ENCODE measurements at places on chromosomes 3 and 15. TPM values are rescaled to one million over a fixed set of nuclear protein-coding genes. Genes with fewer than 3 reads are reported as not detected.

Gene MYO5C
- 0.19 TPM for total RNA-seq

Gene RAF1
- 142 TPM for total RNA-seq

Gene APH1B
- 27.0 TPM for total RNA-seq

Gene GOLIM4
- total RNA-seq = 0.66 TPM

Gene AMOTL2
- not detected for total RNA-seq

Gene BNC1
- total RNA-seq = not detected

Gene GLT8D1
- 41.0 TPM for total RNA-seq

GRCh38 chr3:113200351-113200750 lies 11.0 kb upstream of the BOC start:
- DNase-seq = no peak
- no peak overlapping the region for H3K27ac ChIP-seq
- peaks cover 5% of the 10 kb centered on the region for H3K36me3 ChIP-seq
- H3K27me3 ChIP-seq = peaks cover 9% of the 10 kb centered on the region

- no peak overlapping the region for H3K27ac ChIP-seq
- no peaks in the 10 kb centered on the region for H3K4me1 ChIP-seq
- DNase-seq = no peak
- H3K27me3 ChIP-seq = no peaks in the 10 kb centered on the region
- H3K4me3 ChIP-seq = no peak overlapping the region
Measured at GRCh38 chr3:124664804-124665203, 65.4 kb upstream of the UMPS start.

DNA sequence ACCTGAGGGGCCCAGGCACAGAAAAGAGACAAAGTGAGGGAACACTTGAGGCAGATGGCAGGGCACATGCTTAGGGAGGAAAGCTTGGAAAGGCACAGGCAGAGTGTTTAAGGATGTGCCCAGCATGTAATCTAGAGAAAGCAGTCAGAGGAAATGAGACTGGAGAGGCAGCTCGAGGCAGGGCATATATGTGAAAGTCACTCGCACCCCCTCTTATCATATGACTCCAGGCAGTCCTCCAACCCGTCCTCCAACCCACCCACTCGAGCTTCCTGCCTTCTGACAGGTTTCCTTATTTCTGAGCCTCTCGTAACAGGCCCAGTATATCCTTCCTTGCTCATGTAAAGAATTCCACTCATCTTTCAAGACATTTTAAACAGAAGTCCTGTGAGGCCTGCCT lies 294.0 kb downstream of the SOX2 start:
- no peak overlapping the region for H3K27ac ChIP-seq
- no peak for DNase-seq
- no peaks in the 10 kb centered on the region for H3K36me3 ChIP-seq
- H3K27me3 ChIP-seq = peaks cover 1% of the 10 kb centered on the region
- H3K4me1 ChIP-seq = no peaks in the 10 kb centered on the region
- no peak overlapping the region for H3K4me3 ChIP-seq

DNA sequence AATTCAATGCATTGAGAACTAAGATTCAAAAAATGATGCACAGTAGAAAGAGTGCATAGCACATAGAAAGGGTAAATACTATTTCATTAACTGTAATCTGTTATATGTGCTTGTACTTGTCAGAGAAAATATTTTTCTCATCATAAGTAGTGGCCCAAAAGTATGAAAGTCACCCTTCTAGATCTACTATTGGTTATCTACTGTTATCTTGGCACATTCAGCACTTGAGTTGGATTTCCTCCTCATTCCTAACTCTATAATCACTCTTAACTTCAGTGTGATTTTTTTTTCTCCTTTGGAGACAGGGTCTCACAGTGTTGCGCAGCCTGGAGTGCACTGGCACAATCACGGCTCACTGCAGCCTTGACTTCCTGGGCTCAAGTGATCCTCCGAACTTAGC lies 194.4 kb downstream of the PCCB start:
- no peaks in the 10 kb centered on the region for H3K27me3 ChIP-seq
- H3K4me1 ChIP-seq = no peaks in the 10 kb centered on the region
- no peak overlapping the region for H3K27ac ChIP-seq
- DNase-seq = no peak
- no peaks in the 10 kb centered on the region for H3K36me3 ChIP-seq

DNA sequence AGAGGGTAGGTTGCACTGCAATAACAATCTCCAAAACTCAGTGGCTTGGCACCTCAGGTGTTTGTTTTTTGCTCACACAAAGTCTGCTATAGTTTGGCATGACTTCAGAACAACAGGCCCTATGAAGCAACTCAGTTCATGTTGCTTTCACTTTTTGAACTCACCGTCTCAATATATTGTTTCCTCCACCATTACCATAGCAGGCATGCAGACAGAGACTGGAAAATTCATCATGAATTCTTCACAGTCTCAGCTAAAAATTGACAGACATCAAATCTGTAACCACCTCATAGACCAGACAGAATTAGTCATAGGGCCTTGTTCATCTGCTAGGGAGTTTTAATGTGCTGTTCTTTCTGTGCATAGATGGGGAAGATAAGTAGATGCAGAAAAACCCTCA lies 161.4 kb upstream of the POU1F1 start:
- H3K4me3 ChIP-seq = no peak overlapping the region
- no peaks in the 10 kb centered on the region for H3K4me1 ChIP-seq
- no peaks in the 10 kb centered on the region for H3K36me3 ChIP-seq
- no peak overlapping the region for H3K27ac ChIP-seq

DNA sequence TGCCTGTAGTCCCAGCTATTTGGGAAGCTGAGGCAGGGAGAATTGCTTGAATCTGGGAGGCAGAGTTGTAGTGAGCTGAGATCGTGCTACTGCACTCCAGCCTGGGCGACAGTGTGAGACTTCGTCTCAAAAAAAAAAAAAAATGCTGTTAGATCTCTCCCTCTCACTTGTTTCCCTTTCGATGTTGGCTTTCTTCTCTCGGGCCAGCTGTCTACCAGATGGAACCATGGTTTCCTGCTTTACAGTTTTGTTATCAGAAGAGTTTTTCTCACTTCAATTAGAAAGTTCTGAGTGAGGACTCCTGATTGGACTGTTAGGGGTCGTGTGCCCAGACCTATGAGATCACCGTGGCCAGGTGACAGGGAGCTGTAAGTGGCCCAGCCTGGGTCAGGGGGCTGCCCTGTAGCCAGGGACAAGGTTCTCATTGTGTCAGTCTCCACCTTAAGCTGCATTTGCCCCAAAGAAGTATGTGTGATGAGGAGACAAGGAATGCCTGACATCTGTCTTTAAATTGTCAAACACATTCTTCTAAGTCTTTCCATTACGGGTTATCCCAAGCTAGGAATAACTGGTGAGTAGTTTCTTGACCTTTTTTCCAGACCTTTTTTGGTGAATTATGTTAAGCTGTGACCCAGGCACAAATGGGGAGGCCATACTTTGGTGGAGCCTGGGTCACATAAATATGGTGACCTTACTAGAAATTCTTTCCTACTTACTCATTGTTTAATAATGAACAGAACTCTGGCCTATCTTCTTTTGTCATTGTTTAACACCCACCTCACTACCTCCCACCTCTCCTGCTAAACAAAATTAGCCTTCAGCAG lies 25.2 kb downstream of the SNAPC5 start:
- peak overlapping the region; percentile 95 for H3K27ac ChIP-seq
- H3K4me1 ChIP-seq = peaks cover 17% of the 10 kb centered on the region
- H3K36me3 ChIP-seq = no peaks in the 10 kb centered on the region
- H3K4me3 ChIP-seq = peak overlapping the region; percentile 85

DNA sequence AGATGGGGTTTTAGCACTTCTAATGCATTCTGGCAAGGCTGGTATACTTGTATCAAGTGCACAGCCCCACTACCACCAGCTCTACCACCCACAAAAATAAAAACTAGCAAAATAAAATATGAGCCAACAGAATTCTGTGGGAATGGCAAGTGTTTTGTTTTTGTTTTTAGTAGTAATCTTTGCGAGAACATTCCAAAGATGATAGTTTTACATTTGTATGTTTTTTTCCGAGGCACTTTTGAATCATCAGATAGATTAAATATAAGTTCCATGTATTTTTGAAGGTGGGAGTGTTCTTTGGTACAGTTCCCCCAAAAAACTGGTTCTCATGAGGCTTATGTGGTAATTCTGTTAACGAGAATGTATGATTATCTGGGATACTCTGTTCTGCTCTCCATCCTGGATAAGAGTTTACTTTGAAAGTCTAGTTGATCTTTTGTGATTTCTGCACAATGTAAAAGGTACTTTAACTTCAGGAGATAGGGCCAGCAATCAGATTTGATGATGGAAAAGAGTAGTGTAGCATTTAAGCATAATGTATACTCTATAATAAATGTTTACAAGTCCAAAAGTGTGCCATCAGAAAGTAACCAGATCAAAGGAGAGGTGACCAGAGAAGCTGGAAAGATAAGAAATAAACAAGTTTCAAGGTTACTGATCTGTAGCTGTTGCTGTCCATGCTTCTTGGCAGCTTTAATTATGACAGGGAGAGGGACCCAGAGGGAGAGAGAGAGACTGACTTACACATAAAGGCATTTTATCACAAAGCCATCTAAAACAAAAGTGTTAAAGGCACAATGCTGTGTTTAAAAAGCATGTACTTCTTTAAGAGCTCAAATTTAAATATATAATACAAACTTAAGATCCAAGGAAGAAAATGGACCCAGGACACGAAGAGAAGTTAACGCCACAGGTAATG lies 130.9 kb downstream of the PGPEP1L start:
- no peak overlapping the region for H3K27ac ChIP-seq
- no peak for DNase-seq
- H3K4me3 ChIP-seq = no peak overlapping the region
- H3K27me3 ChIP-seq = no peaks in the 10 kb centered on the region

DNA sequence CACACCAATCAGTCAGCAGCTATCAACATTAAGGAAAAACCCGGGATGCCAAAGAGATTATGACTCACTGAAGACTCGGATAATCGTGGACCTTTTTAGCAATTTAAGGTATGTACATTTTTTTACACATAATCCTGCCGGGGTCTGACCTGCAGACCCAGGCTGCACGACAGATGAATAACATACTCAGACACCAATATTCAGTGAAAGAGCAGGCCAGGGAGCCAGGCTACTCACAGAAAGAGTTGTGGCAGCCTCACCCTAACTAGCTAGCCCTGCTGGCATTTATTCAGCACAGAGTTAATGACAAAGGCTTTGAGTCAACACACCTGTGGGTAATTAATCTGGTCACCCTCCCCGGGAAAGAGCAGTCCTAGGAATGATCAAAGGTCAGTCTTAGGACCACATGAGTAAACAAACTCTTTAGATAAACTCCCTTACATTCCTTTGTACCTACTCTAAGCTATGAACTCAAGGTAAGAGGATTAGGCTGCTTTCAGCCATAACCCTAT lies 727.5 kb downstream of the TBL1XR1 start:
- no peaks in the 10 kb centered on the region for H3K4me1 ChIP-seq
- H3K36me3 ChIP-seq = no peaks in the 10 kb centered on the region
- DNase-seq = no peak
- no peaks in the 10 kb centered on the region for H3K27me3 ChIP-seq

- H3K4me3 ChIP-seq = no peak overlapping the region
- no peak for DNase-seq
- H3K27ac ChIP-seq = peak overlapping the region; percentile 51
- peaks cover 5% of the 10 kb centered on the region for H3K36me3 ChIP-seq
Measured at GRCh38 chr3:172694573-172695246, 16.2 kb downstream of the NCEH1 start.

DNA sequence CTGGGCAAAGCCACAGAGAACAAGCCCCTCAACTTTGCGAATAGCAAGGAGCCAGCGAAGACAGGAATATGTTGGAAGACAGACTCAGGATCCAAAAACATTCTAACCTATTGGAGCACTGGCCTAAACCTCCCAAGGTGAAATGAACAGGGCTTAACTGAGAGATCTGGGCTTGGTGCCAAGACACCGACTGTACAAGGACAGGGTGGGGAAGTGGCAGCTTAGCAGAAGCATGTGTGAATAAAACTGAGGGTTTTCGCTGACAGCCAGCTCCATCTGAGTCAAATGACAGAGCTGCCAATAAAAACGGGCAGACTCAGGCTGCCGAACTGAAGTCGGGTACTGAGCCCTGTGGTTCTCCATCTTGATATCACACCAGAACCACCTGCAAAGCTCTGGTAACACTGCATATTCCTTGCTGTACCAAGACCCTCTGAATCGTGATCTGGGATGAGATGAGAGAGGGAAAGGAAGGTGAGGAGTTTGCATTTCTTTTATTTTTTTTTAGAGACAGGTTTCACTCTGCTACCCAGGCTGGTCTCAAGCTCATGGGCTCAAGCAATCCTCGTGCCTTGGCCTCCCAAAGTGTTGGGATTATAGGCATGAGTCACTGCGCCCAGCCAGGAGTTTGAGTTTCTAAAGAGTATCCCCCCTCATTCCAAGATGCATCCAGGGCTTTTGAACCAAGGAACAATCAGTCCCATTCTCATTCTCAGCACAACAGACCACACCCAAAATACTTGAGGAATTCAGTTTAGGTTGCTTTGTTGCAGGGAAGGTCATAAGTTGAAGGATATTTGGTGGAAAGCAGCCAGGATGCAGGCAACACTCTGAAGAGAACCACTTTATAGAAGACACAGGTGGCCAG lies 6.0 kb upstream of the PLCB2 start:
- peak overlapping the region; percentile 94 for H3K27ac ChIP-seq
- H3K4me3 ChIP-seq = peak overlapping the region; percentile 65
- H3K4me1 ChIP-seq = peaks cover 17% of the 10 kb centered on the region
- no peak for DNase-seq

DNA sequence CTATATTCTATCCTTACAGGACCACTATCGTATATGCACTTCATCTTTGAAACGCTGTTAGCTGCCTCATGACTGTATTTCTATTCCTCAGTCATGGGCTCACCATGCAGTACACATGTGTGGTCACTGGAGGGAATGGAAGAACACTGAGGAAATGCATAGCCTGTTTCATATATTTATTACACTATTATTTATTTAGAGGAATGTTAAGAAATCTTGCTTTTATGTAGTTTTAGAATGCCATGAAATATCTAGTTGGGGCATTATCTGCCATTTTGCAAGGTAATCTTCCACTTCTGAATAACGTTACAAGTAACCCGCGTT lies 155.7 kb downstream of the IGF1R start:
- no peak overlapping the region for H3K4me3 ChIP-seq
- H3K27me3 ChIP-seq = no peaks in the 10 kb centered on the region
- peaks cover 70% of the 10 kb centered on the region for H3K4me1 ChIP-seq

DNA sequence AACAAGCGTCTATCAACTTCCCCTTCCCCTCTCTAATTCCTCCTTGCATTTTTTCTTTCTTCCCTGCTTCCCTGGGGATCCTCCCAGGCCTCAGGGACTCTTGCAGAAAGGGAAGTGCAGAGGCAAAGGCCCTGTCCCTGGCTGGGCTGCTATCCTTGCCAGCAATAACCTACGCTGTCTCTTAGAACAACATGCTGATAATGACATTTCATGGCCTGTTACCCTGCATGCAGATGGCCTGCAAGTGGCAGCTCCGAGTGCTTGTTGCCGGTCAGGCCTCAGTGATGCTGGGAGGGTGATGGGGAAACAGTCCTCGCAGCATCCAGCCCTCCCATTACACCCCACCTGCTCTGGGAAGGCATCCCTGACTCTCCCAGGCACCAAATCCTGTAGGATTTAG lies 167.6 kb downstream of the RAB11A start:
- H3K27ac ChIP-seq = no peak overlapping the region
- no peaks in the 10 kb centered on the region for H3K36me3 ChIP-seq
- H3K4me1 ChIP-seq = no peaks in the 10 kb centered on the region
- DNase-seq = no peak
- no peak overlapping the region for H3K4me3 ChIP-seq

All from naive thymus-derived CD8-positive, alpha-beta T cell (primary cell).